ENCODE measurements at places on chromosomes 6 and 20.

GRCh38 chr6:38012573-38012972, 193.0 kb downstream of the ZFAND3 start:
- no peak for DNase-seq

DNA sequence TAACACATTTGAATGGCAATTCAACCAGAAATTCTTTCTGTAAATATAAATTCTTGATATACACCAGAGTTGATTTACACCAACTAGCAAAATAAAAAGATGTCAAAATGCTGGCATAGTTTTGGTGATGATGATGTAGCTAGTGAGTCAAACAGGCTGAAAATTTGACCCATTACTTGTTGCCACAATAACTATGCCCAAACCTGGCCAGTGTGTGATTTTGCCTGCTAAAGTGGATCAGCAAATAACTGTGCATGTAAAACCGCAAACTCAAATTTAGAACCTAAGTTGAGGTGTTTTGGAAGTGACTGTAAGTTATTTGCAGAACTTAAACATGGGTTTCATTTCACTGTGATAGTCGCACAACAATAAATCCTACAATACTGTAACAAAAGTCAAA, 125.9 kb downstream of the KIF6 start:
- DNase-seq: no peak

GRCh38 chr6:31622684-31623091, 2.2 kb downstream of the PRRC2A start:
- DNase-seq: no peak

DNA sequence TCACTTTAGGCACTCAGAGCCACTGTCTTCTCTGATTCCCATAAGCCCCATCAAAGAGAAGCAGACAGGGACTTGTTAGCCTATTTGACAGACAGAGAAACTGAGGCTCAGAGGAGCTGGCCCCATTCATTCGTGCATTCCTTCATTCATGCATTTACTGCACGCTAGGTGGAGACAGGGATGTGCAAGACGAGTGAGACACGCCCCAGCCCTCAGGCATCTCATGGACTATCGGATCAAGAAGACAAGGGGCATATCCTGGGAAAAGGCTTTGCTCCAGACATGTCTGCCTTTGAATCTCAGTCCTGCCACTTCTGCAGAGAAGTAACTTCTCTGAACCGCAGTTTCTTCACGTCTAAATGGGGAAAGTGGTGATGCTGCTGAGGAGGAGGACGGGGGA, 54.1 kb downstream of the BPIFB1 start:
- DNase-seq: no peak

- DNase-seq: no peak
Measured at GRCh38 chr6:9576521-9576920, 838.4 kb downstream of the TFAP2A start.

DNA sequence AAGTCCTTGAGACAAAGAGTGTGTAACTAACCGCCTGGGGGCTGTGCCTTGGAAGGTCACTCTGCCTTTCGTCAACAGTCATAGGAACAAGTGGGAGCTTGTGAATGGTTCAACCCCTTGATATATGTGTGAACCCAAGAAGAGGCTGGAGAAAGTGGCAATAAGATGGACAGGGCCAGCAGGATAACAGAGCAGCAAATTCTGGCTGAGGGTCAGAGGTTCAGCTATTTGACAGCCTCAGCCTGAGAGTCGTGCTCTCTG, 54.9 kb downstream of the CPNE5 start:
- no peak for DNase-seq

DNA sequence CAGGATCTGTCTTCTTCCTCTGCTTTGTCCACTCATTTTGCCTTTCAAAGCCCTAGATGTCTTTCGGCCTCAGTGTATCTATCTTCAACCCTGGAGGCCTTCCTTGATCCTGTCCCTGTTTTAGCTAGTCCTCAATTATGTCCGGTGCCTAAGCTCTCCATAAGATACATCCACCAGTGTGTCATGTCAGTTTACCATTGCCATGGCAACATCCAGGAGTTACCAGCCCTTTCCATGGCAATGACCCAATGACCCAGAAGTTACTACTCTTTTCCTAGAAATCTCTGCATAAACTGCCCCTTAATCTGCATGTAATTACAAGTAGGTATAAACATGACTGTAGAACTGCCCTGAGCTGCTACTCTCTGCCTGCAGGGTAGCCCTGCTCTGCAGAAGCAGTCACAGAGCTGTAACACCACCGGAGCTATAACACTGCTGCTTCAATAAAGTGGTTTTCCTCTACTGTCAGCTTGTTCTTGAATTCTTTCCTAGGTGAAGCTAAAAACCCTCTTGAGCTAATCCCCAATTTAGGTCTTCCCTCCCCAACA, 712.1 kb upstream of the AGPAT4 start:
- no peak for DNase-seq

DNA sequence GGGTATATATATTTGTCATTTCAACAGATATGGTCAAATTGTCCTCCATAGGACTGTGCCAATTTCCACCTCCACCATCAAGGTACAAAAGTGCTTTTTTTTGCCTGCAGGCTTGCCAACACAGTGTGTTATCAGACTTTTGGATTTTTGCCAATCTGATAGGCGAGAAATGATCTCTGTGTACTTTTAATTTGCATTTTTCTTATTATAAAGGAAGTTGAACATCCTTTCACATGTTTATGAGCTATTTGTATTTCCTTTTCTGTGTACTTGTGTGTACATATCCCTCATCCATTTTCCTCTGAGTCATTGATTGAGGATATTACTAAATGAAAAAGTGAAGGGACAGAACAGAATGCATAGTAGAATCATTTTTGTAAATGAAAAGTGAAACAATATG, 39.0 kb upstream of the PTPN1 start:
- DNase-seq: no peak

DNA sequence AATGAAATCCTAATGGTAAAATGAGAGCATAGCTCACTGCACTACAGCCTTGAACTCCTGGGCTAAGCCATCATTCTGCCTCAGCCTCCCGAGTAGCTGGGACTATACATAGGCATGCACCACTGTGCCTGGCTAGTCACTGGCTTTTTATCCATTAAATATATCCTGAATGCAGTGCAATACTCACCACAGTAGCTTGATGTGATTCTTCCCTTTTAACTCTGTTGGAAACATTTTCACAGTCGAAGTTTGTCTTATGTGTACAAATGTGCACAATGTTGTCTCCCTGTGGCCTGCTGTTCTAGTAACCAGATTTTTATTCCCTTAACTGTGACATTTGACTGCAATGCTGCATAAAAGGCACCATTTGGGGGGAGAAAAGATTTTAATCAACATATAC, 56.7 kb downstream of the TRMT6 start:
- DNase-seq: no peak

- no peak for DNase-seq
Measured at GRCh38 chr6:130118236-130118635, 99.9 kb downstream of the L3MBTL3 start.

GRCh38 chr6:98044791-98045470, 761.9 kb upstream of the MMS22L start:
- DNase-seq: no peak

DNA sequence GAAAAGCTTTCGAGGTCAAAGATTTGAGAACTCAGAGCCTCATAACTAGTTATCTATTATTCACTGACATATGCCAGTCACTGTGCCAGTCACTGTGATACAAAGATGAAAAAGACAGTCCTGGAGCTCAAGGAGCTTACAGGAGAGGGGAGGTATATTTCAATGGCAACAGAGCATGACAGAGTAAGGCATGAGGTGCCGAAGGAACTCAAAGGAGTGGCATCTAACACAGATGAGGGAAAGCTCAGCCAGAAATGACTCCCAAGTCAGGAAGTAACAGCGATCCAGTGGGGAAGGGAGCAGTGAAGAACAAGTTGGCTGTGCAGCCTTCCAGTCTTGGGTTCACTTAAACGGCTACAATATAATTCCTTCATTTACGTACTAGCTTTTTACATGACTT, 46.6 kb downstream of the DTNBP1 start:
- no peak for DNase-seq

DNA sequence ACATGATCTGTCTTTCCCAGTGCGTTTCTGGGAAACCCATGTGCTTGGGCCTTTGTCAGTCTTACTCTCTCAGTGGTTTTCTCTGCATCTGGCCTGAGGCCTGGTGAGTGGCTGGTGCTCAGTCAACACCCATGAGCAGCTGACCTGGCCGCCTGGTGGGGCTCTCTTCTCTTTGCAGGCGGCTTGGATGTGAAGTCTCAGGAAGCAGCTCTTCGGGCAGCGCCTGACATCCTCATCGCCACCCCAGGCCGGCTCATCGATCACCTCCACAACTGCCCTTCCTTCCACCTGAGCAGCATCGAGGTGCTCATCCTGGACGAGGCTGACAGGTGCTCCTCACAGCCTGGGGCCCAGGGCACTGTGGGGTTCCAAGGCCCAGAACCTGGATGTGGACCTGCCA, 10.8 kb downstream of the DDX27 start:
- no peak for DNase-seq

- no peak for DNase-seq
Measured at GRCh38 chr6:135464634-135465033, 32.9 kb downstream of the AHI1 start.

DNA sequence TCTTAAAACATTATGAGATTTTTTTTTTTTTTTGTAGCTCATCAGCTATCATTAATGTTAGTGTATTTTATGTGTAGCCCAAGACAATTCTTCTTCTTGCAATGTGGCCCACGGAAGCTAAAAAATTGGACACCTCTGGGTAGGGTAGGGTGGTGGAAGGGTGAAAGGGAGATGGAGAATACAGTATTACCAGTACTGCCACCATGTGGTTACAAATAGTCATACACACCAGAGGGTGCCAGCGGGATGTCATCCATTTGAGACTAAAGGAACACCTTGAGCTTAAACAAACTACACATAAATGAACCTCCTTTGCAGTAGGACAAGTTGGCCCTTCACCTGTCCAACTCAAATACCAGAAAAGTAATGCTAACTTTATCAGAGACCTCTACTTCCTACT, 601.9 kb downstream of the HTR1B start:
- DNase-seq: no peak

DNA sequence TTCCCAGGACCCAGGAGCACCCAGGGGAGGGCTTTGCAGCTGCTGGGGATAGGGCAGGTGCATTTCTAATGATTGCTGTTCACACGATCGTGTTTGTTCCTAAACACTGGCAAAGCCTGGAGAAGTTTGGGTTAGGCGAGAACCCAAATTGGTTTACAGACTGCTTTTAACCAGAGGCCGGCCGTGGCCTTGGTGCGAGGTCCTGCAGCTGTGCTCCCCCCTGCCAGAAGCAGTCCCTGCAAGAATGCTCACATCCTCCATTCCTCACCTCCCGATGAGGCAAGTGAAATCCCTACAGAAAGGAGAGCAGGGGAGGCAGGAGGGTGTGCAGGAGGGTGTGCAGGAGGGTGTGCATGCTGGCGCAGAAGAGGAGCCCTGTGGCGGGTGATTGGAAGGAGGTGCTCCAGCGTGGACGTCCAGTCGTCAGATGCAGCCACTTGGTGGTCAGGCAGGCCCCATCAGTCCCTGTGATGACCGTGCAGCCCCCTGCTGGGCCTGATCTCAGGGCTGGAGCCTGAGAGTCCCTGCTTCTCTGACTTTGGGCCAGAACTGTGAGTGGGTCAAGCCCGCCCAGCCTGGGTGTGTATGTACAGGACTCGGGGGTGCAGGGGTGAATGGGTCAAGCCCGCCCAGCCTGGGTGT, 55.7 kb upstream of the FRMD1 start:
- DNase-seq: no peak

DNA sequence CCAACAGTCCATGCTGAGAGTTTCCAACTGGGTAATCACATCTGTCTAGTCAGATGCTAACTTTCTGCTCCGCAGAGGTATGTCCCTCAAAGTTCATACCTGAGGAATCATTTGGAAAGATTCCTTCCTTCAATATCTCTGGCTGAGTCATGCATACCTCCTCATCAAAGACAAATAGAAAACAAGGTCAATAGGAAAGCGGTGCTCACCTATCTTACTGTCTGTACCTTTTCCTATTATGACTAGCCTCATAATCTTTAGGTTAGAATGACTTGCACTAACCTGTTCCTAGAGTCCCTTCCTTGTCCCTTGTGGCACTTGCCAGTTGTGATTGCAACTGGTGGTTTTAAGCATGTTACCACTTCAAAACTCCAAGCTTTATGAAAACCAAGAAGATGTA, 78.2 kb upstream of the PTPRK start:
- no peak for DNase-seq

DNA sequence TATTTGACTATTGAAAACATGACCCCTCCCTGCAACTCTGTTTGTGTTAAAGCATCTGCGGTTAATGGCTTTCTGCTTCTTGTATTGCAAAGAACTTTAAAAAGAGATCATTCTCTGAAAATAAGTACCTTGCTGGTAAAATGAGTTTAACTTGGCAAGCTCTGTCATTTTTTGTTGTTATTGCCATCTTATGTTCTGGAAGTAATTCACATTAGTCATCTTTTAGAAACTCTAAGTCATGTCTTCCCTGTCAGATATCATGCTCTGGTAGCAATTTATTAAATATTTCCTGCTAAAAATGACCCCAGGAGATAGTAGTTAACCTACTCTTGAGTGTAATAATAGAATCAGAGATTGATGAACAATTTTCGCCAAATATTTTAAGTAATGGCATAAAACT, 890.6 kb downstream of the KIF16B start:
- no peak for DNase-seq

GRCh38 chr6:73680289-73680918, 15.6 kb upstream of the CD109 start:
- no peak for DNase-seq

GRCh38 chr6:152701081-152701862, 3.6 kb downstream of the MYCT1 start:
- no peak for DNase-seq

GRCh38 chr20:32036252-32036651, 15.8 kb upstream of the HCK start:
- no peak for DNase-seq

DNA sequence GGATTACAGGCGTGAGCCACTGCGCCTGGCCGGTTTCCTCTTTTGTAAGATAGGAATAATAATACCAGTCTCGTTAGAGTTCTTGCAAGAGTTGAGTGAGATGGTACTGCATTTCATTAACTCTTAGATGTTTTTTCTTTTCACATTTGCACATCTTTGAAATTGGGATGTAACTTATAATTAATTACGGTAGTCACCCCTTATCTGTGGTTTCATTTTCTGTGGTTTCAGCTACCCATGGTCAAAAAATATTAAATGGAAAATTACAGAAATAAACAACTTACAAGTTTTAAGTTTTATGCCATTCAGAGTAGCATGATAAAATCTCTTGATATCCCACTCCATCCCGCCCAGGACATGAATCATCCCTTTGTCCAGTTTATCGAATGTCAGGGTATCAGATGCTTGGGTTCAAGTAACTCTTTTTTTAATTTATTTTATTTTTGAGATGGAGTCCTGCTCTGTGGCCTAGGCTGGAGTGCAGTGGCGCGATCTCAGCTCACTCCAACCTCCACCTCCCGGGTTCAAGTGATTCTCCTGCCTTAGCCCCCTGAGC, 15.4 kb downstream of the PTK7 start:
- no peak for DNase-seq
